Stimulated activated CD4-positive, alpha-beta T cell treated with anti-CD3 and anti-CD28 coated beads, TNF-alpha, amount 100 ng/mL, for 1 hour (primary cell): ENCODE measurements at places on chromosomes 13 and 19.

DNA sequence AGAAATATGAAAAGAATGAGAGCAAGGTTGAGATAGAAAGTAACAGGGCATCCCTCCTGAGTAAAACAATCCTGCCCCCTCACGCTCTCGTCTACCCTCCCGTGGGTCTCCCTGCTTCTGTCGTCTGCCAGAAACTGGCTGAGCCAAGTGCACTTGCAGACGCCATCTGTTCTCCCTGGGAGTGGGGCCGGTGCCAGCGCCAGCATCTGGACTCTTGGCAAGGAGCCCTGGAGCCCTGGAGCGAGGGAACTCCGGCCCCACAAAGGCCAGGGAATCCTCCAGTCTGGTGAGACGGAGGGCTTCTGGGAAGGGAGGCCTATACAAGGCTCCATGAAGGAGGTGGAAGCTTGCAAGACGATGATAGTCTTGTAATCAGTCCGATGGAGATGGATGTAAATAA is 2.3 kb upstream of the TMEM91 start:
- DNase-seq: no peak

DNA sequence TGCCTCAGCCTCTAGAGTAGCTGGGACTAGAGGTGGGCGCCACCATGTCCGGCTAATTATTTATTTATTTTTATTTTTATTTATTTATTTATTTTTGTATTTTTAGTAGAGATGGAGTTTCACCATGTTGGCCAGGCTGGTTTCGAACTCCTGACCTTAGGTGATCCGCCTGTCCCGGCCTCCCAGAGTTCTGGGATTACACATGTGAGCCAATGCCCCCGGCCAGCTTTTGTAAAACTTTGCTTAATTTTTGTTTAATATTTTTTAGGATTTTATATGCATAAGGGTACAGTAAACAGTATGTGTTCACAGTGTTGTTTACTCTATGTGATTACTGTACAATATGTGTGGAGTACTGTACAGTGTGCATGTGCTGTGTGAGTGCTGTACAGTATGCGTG is 98.7 kb downstream of the ZMYM2 start:
- no peak for DNase-seq

DNA sequence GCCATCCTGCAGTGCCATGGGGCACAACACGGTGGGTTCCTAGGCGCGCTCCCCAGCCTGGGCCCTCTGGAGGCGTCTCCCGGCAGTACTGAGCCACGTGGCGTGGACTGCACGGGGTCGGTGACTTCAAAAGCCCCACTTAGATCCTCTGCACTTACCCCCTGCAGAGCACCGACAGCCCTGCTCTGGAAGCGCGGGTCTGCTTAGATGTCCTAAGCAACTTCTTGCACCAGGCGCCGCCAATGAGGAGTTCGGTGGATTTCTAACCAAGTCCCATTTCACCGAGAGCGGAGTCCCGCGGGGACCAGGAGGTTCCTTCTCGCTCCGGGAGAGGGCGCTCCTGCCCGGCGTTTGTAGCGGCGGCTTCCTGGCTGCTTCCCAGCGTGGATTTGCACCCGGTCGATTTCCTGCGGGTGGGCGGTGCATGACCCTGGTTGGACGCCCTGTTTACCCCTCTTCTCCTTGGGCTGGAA is 25.2 kb upstream of the ZNF845 start:
- no peak for DNase-seq

DNA sequence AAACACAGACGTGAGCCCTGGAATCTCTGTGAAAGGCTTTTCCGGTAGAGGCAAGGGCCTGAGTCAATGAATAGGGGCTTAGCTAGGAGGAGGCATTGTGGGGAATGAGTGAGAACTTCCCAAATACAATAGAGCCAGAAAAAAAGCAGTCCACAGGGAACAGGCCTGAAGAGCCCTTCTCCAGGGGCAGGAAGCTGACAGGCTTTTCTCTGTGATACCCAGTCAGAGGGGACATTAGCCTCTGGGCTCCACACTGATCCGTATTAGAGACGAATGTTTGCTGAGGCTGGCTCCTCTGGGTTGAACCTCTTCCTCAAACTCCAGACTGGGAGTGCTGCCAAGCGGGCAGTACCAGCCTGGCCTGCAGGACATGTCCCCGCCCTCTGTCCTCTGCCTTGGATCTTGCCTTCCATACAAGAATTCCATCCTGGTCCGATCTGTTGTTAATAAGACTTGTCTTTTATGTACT is 2.3 kb downstream of the DHRS12 start:
- DNase-seq: no peak

GRCh38 chr13:104553896-104554295 is 1487.7 kb upstream of the SLC10A2 start:
- DNase-seq: no peak

DNA sequence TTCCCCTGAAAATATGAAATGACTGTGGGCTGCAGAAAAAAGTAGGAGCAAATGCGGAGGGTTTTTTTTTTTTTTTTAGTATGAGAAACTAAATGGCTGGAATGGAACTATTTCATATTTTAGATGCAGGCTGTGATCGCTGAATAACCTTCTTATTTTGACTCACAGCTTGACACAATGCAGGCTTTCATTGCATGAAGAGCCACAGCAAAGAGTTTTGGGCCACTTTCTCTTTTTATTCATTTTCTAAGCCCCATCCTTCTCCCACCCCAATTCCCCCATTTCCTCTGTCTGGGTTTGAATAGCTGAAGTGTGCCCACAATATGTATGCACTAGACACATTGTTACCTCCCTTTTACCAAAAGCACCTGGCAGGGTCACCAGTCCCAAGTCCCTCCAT is 125.9 kb downstream of the COG6 start:
- no peak for DNase-seq

DNA sequence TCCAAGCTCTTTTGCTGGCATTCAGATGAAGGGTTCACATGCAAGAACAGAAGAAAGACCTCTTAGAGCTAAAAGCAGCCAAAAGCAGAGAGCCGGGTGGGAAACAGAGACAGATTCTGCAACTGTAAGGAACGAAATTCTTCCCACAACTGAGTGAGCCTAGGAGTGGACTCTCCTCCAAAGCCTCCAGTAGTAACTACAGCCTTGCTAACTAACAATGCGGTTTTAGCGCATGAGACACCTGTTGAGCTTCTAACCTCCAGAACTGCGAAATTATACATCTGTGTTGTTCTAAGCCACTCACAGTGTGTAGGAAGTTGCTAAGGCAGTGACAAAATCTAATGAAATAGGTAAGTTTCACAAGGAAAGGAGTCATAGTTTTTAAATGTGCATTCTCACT is 98.1 kb upstream of the SLITRK1 start:
- no peak for DNase-seq

DNA sequence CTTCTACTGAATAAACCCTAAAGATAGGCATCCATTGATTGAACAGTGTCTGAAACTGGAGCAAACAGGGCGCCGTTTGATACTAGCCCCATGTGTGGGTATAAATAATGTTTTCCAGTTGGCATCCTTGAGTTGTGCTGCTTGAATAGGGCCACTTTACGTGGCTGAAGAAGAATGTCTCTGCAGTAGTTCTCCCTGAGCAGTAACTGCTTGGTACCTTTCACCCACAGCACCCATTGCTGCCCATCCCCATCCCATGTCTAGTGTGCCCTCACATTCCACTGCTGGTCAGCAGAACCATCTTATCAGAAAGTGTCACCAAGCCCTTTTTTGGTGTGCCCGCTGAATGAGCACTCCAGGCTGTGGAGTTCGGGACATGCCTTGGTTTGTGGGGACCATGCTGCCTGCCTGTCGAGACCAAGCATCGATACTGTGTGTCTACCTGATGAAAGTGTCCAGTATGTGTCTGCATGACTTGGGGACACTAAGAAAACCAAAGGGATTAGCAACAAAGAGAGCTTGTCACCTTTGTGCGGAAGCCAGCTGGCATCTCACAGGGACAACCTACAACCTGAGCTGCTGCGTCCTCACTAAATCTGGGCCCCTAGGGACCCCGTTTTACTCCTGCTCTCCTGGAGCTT is 162.0 kb downstream of the TM9SF2 start:
- no peak for DNase-seq

DNA sequence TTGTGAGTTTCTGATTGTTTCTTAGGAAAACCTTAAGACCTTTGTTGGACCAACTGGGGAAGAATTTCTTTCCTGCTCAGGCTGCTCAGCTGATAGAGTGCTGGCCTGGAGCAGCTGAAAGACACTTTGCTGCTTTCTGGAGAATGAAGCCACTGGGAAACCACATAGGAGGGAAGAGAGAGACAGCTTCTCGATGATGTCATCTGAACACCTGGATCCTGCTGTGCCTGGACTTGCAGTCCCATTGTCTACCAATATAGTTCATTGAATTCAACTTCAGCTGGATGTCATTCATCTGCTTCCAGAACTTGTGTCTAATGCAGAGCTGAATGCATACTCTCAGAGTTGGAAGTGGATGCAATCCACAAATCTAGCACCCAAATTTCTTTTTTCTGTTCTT is 34.3 kb upstream of the TSHZ3 start:
- DNase-seq: no peak

- DNase-seq: no peak
Observed at GRCh38 chr13:109146912-109147647, 517.7 kb downstream of the MYO16 start.

DNA sequence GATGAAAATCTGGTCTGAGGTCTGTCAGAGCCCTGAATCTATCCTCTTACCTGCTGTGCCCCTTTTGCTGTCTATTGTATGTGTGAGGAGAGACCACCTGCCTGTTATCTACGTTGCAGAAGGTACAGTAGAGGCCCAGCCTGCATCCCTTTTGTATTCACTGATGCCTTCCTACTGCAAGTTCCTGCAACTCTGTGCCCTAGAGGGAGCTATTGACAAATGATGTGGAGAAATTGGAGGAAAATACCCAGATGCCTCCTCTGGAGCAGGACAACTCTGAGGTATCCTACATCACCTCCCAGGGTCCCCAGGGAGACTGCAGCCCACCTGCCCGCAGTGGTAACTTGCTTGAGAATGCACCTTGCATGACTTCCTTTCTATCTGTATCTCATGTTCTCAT is 33.7 kb downstream of the SIAH3 start:
- DNase-seq: no peak

- no peak for DNase-seq
Observed at GRCh38 chr19:623974-624373, 9.4 kb downstream of the POLRMT start.

- no peak for DNase-seq
Observed at GRCh38 chr13:104357174-104357573, 1291.0 kb upstream of the SLC10A2 start.

DNA sequence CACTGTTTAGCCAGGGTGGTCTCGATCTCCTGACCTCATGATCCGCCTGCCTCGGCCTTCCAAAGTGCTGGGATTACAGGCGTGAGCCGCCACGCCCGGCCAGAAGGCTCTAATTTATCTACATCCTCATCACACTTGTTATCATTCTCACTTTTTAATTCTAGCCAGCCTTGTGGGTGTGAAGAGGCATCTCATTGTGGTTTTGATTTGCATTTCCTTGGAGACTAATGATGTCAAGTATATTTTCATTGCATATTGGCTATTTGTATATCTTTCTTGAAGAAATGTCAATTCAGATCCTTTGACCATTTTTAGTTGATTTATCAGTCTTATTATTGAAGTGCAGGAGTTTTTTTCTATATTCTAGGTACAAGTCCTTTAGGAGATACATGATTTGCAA is 27.7 kb upstream of the HIF3A start:
- DNase-seq: no peak

GRCh38 chr13:93726173-93726957 is 499.8 kb downstream of the GPC6 start:
- DNase-seq: no peak

GRCh38 chr19:11221082-11221598 is 18.3 kb upstream of the ANGPTL8 start:
- DNase-seq: no peak

- no peak for DNase-seq
Observed at GRCh38 chr19:52532480-52532879, 5.0 kb downstream of the ZNF808 start.

GRCh38 chr13:80550971-80551441 is 210.1 kb upstream of the SPRY2 start:
- DNase-seq: no peak

DNA sequence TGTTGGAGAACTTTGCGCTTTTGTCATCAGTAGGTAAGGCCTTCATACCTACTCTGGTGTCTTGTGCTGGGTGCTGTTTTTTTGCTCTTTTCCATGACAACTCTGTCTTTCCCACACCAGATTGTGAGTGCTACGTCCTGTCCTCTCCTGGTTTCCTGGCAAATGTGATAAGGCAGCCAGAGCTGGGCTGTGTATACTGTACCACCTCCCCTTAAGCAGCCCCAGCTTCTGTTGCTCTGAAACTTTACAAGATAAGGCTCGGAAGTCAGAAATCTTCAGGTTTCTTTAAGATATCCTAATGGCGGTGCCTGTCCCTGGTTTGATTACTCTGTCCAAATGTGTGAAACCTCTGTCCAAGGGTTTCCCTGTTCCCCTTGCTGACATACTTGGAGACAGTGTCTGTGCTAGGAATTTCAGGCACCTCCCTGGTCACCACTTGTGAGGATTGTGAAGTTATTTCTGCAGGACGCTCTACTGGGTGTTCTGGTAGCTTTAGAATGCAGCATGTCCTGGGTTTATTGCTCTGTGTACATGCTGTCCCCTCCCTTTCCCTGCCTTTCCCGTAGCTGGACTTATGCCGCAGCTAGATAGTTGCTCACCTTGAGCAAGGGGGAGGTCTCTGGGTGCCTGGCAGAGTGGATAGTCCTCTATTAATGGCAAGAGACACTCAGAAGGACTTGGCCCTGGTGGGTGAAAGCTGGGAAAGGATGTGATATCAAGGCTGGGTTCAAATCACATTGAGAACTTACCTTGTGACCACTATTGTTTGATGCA is 7.0 kb downstream of the ZNF749 start:
- DNase-seq: no peak

GRCh38 chr13:27349458-27349857 is 75.0 kb upstream of the GTF3A start:
- DNase-seq: no peak

DNA sequence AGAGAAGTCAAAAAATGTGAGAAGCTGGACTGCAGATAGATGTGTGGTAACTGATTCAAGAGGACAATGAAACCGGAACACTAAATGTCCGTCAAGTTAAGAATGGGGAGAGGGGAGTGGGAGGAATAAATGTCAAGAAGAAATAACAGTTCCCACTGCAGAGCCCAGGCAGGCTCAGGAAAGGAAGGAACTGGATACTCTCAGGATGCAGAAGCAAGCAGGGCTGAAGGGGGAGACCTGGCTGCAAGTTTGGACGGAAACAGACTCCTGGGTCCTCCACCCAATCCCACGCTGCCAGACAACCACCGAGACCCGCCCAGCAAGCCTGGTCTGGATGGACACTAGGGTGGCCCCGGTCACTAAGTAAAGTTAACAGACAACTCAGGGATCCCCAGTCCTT is 18.1 kb downstream of the TUBGCP3 start:
- no peak for DNase-seq

- DNase-seq: no peak
Observed at GRCh38 chr13:21233086-21233485, 56.6 kb downstream of the MRPL57 start.

- no peak for DNase-seq
Observed at GRCh38 chr19:16205205-16206045, 7.7 kb downstream of the AP1M1 start.

DNA sequence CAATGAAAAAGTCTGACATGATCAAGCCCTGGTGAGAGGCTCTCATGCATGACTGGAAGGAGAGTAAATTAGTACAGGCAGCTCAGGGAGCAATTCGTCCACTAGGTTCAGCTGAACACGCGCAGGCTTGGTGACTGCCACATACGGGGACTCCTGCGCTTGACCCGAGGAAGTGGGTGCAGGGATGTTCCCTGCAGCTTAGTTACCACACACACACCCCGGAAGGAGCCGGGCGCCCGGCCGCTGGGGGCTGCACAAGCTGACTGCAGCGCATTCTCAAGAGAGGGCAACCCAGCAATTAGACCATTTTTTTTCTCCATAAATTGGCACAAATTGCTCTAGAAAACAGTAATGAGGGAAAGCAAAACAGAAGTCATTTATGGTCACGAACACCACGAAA is 23.0 kb upstream of the MIER2 start:
- no peak for DNase-seq

GRCh38 chr13:27709779-27710178 is 82.5 kb upstream of the GSX1 start:
- DNase-seq: no peak
